ENCODE measurements at places on chromosomes 1 and 21.

DNA sequence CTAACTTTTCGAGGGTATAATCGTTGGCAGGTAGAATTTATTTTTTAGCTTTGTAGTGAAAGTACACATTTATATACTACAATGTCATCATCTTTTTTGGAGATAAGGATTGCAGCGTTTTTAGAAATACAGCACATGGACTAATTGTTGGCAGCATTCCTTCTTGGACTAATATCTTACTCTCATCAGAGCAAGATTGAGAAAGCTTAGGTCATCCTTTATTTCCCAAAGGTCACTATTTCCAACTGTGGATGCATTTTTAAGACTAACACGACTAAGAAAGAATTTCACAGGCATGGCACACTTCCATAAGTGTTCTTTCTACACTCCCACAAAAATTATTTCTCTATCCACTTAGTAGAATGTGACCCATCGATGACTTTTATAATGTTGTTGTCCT lies 732.3 kb downstream of the NCAM2 start:
- DNase-seq = no peak

GRCh38 chr1:113191579-113192076 lies 118.6 kb downstream of the LRIG2 start:
- DNase-seq = no peak

DNA sequence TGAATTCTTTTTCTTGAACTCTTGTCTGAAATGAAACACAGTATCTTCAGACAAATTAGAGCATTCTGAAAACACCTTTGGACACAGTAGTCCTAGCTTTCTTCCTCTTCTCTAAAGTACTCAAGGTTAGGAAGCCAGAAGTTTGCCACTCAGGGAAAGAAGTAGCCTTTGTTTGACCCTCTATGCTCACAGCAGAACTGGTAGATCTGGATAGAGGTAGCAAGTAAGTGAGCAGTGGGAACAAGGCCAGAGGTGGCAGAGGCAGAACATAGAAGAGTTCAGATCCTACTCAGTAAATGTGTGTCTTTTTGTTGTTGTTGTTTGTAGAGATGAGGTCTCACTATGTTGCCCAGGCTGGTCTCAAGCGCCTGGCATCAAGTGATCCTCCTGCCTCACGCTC lies 7.4 kb upstream of the PIGR start:
- DNase-seq = no peak

- no peak for DNase-seq
Measured at GRCh38 chr1:226593541-226593940, 45.0 kb downstream of the STUM start.

DNA sequence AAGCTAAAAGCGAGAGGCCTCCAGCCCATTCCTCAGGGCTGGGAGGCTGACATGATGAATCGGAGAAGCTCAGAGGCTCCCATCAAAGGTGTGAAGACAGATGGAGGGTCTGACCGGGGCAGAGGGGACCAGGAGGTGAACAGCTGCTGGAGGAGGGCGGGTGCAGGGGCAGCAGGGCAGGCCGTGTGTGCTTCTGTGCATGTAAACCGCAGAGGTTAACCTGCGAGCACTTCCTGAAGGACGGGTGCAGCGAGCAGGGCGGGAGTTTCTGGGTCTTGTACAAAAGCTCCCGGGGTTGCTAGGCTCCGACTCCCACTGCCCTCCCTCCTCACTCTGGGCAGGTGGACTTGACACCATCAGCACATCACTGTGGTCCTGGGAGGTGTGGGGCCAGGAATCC lies 75.2 kb downstream of the PAX7 start:
- DNase-seq = no peak

DNA sequence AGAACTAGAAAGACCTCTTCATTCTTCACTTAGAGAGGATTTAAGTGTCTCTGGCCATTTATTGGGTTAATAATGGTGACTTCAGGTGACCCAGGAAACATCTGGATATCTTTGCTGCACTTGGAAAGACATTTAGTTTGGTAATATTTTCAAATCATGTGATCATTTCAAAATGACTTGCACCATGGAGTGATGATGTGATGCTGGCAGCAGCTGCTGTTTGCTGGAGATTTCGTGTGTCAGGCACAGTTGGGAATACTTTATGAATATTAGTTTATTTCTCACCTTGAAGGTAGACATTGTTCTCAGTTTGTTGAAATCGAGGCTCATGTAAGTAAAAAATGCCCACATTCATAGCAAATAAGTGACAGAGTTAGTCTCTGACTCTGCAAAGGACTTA lies 236.0 kb downstream of the DISC1 start:
- DNase-seq = no peak

- DNase-seq = no peak
Measured at GRCh38 chr1:17056551-17056950, 2.7 kb upstream of the SDHB start.

- no peak for DNase-seq
Measured at GRCh38 chr1:204085876-204086275, 13.0 kb downstream of the SOX13 start.

DNA sequence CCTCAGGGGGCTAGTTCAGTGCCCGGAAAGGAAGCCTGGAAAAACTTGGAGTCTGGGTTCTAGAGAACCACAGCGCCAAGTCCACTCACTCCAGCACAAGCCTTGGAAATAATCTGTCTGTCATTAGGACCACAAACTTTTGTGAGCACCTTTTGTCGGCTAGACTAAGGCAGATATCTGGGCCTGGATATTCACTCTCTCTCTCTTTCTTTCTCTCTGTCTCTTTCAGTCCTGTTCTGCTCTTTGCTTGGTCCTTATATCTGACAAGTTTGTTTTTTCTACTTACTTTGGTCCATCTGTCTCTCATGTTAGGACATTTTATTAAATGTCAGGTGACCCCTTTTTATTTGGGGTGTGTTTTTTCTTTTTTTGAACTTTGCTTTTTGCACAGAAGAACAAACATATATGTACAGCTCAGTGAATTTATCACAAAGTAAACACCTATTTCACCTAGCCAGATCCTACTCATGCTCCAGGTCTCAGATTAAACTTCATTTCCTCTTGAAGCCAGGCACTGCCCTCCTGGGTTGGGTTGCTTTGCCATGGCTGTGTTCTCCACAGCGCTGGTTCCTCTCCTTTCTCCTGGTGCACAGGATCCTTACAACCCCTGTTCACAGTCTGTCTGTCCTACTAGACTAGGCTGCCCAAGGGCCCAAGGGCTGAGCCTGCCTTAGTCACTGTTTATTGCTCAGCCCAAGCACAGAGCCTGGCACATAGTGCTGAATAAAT lies 40.8 kb downstream of the TCEANC2 start:
- DNase-seq = no peak

DNA sequence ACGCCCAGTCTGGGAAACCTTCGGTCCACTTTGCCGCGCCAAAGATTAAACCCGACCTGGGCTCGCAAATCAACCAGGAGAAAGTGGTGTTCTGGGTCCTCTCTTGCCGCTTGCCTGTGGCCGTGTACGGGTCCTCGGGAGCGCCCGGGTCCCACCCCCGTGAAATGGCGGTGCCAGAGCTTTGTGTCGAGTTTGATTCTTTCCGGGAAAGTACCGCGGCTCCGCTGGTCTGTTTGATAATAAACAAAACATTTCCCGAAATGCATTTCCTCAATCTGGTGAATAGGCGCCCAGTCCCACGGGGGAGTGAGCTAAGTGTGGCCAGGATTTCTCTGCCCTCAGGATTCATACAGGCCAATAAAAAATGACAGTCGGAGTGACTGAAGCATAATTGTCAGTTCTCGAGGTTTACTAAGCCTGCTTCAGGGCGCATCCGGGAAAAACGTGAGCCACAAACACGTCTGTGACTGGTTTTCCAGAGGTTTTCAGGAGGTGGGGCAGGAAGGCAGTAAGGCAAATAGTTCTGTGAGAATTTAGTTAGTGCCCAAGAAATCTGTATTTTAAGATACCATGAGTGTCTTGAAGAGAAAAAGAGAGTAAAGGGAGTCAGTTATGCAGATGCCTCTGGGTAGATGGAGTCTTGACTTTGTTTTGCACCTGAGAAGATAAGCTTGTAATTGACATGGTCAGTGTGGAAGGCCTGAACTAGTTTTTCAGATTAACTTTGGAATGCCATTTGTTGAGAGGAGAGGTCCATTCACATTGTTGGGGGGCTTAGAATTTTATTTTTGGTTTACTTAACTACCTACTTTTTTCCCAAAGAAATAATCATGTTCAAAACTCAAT lies 675 bp downstream of the IFNAR1 start:
- no peak for DNase-seq

DNA sequence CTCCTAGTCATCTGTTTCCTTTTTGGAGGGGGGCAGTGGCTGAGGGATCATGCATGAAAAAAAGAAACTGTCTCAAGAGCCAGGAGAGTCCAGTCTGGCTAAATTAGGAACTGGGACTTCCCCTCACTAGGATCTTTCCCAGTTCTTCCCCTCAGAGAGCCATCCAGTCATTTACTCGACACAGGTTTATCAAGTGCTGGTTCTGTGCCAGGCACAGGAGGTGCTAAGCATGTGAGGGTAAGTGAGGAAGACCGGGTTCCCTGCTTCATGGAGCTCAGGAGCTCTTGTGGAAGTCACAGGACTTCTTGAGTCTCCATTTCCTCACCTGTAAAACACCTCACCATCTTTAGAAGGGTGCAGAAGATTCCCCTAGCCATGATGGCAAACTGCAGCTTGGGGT lies 8.6 kb upstream of the NUAK2 start:
- DNase-seq = no peak

DNA sequence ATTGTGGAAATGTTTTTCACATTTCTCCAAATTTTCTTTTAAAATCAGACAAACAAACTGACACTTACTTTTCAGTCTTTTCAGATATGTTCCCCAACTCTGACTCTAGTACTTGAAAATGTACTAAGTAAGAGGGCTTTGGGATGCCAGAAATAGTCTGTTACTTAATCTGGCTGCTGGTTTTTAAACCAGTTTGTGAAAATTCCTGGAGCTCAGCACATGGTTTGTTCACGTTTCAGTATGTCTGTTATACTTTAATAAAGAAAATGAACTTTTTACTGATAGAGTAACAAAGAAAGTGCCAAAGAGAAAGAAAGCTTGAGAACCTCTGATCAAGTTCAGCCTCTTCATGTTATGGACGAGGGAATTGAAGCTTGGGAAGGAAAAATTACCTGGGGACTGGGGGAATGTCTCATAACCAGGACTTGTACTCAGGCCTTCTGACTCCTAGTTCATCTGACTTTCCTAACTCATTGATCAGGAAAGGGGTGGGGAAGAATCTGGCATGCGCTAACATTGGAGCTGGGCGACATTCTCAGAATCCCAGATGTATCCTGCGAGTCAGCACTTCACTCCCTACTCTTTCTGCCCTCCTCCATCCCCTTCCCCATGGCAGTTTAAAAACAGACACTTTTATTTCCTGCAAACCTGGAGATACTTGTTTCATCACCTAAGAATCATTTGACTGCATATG lies 30.8 kb upstream of the DNAJC6 start:
- no peak for DNase-seq

DNA sequence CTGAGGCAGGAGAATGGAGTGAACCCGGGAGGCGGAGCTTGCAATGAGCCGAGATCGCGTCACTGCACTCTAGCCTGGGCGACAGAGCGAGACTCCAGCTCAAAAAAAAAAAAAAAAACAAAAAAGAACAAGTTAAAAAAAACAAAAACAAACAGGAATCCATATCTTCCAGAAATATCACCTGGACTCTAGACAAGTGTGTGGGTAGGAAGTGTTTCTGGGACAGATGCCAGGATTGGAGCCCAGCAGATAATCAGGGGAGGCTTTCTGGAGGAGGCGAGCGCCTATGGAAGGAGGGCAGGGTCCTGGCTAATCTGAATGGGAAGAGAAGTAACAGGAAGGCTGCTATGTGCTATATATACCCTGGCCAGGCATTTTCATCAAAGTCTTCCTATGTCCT lies 43.6 kb upstream of the SYNC start:
- DNase-seq = no peak

GRCh38 chr1:11062965-11063401 lies 3.2 kb upstream of the SRM start:
- no peak for DNase-seq

DNA sequence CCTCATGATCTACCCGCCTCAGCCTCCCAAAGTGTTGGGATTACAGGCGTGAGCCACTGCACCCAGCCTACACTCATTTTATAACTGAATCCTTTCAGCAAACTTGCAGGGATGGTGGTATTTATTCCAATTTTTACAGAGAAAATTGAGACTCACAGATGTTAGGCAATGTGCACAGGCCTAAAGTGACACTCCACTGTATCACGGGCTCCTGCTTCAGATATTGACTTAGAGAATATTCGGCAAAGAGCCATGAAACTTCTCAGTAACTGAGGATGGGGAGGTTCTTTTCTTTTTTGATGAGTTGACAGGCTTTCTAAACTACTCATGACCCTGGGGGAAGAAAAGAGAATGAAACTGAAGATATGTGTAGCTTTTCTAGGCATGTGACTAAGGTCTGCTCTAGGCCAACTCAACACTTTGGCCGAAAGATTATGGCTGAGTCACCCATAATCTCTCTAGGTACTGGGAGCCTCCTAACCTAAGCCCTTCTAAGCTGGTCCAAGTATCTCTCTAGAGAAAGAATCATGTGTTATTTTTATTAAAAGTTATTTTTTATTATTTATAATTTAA lies 19.9 kb upstream of the PTCH2 start:
- DNase-seq = no peak

GRCh38 chr1:110114784-110115183 lies 2.5 kb downstream of the UBL4B start:
- DNase-seq = no peak

- DNase-seq = no peak
Measured at GRCh38 chr1:160293020-160293968, 8.4 kb upstream of the PEX19 start.

- DNase-seq = no peak
Measured at GRCh38 chr1:171611306-171611705, 10.7 kb upstream of the MYOCOS start.

- no peak for DNase-seq
Measured at GRCh38 chr1:244049162-244050013, 1.7 kb upstream of the ZBTB18 start.

DNA sequence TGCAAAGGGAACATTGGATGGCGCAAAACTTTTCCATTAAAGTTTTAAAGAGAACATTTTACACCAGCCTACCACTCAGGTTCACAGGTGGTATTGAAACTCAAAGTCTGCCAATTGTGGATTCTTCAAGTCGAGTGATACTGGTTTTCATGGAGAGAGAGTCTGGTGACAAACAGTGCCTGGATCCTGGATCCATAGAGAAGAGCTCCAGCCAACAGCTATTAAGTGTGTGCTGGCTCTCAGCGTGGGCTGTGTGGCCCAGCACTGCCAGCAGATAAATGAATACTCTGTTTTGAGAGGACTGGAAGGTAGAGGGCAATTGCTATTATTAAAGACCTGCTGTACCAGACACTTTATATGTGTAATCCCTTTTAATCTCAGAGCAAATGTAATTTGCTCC lies 118.9 kb upstream of the SYT6 start:
- no peak for DNase-seq

GRCh38 chr1:1361982-1362423 lies 3.6 kb upstream of the MXRA8 start:
- DNase-seq = no peak

- DNase-seq = no peak
Measured at GRCh38 chr1:101194746-101195145, 42.1 kb upstream of the S1PR1 start.
